NCI-H460 (cell line): ENCODE measurements at places on chromosomes 6 and 20. TPM values are rescaled to one million over a fixed set of nuclear protein-coding genes. Genes with fewer than 3 reads are reported as not detected.

DNA sequence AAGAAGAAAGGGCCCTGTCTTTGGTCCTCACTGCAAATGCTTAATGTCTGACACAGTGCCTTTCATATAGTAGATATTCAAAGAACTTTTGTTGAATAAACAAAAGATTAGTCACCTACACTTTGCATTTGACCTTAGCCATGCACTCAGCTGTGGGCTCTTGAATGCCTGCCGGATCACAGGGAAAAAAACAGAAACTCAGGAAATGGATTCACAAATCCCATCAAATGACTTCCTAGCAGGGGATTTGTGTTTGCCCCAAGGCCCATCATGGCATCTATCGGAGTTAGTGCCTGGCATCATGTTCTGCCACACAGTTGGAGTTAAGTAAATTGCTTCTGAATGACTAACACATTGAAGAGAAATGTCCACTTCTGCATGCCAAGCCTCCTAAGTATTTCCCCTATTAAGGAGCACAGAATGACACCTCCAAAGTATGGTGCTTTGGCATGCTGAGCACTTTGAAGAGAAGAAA lies 72.3 kb upstream of the DST start:
- no peak for DNase-seq

- DNase-seq, result no peak
Measured at GRCh38 chr6:25002326-25003091, 66.7 kb upstream of the RIPOR2 start.

DNA sequence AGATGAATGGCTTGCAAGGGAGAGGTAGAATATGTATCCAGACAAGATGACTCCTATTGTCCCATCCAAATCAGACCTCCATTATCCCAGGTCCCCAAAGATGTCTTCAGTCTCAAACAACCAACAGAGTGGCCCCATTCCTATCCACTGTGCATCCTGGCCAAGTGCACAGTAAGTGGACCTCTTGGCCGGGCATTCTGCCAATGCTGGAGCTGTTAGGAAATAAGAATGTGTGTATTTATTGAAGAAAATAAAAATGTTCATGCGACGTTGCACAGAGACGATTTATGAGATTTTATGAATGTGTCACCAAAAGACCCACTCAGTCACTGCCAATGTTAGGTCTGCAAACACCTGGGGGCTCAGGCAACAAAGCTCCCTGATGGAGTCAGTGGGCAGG lies 196.0 kb downstream of the MAFB start:
- DNase-seq, result no peak

DNA sequence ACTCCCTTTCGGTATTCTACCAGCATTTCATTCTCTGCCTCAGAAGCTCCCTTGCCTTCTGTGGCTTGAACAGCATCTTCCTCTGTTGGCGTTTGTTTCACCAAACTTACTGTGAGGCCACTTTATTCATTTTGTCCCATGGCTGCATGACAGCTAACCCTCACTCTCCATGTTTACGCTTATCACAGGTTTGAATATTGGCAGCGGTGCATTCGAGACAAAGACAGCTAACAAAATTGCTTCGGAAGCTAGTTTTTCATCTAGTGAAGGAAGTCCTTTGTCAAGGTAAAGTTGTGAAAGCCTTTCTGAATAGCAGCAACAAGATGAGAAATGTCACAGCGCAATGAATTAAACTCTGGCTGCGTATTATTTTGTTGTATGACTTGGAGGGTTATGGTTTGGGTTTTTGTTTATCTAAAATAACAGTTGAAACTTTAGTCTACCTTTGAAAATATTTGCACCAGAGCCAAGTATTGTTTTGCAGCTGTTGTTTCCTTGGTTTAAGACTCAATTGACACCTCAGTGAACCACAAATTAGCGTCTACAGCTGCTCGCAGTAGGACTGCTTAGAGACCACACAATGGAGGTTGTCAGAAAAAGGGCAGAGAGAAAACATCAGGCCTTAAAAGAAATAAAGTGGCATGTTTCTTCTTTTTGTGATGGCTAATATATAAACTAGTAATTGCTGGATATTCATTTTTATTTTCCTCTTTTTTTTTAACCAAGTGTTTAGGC lies 70.4 kb upstream of the XRN2 start:
- DNase-seq, result no peak

DNA sequence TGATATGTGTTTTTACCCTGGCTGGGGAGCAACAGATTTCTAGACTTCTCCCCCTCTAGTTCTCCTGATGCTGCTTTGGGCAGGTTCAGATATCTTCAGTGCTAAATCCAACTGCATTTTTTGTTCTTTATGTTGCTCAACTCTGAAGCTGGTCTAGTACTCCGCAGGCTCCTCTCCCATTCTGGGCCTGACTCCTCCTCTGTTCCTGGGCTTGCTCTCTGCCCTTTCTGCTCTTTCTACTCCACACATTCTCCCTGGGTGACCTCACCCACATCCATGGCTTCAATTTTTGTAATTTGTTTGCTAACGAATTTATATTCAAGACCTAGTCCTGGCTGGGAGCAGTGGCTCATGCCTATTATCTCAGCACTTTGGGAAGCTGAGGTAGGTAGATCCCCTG lies 6.4 kb downstream of the FYN start:
- DNase-seq, result no peak

GRCh38 chr6:80988286-80988685 lies 764.2 kb downstream of the TENT5A start:
- no peak for DNase-seq

- no peak for DNase-seq
Measured at GRCh38 chr6:42471142-42471541, 19.4 kb upstream of the TRERF1 start.

DNA sequence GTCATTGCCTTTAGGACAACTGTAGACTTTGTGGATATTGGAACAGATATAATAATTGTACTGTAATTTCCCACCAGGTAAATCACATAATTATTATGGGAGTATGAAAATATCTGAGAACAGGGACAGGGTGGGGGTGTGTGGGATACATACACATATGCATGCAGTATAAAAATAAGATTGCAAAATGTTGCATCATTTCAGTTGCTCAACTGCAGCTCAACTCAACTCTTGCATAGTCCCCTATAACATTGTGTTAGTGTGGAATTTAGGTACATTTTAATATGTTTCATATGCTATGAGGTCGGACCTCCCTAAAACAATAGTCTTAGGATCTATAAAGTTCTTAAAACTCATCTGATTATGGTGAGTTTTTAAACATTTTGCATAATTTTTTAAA lies 275.0 kb upstream of the FLRT3 start:
- DNase-seq, result peak; percentile 49

DNA sequence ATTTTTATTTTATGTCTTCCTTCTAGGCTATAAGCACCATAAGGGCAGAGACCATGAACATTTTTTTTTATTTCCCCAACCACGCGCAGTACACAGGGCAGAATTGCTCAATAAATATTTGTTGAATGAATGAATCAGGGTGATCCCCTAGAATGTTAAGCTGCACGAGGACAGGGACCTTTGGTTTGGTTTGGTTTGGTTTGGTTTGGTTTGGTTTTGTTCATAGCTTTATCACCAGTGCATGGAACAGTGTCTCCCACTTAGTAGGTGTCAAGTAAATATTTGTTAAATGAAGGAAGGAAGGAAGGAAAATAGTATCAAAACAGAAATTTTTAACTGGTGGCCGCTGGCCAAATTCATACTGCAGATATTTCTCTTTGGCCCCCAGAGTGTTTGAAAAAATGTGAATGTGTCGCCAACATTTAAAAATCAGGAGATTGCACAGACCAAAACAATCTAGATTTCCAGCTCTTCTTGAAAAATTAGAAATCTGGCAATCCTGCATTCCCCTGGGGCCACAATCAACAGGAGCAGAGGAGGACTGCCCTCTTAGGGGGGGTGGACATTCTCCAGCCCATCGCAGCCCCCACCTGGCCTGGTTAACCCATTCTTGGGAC lies 205.3 kb downstream of the EYA2 start:
- no peak for DNase-seq

- no peak for DNase-seq
Measured at GRCh38 chr6:127630800-127631199, 53.8 kb downstream of the C6orf58 start.

- DNase-seq, result no peak
Measured at GRCh38 chr20:39190666-39191570, 228.8 kb downstream of the DHX35 start.

- no peak for DNase-seq
Measured at GRCh38 chr6:7228662-7229375, 84.2 kb downstream of the SSR1 start.

DNA sequence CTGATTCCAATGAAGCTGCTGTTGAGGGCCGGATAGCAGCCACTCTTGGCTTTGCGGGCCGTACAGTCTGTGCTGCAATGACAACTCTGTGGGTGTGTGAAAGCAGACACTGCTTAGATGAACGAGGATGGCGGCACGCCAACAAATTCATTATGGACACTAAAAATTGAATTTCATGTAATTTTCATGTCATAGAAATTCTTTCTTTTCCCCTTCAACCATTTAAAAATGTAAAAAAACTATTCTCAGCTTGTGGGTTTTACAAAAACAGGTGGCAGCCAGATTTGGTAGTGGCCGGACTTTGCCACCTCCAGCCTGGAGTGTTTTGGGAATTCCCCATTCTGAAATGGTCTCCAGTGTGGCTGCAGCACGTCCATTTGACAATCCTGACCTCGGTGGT lies 26.0 kb downstream of the MAS1 start:
- no peak for DNase-seq

DNA sequence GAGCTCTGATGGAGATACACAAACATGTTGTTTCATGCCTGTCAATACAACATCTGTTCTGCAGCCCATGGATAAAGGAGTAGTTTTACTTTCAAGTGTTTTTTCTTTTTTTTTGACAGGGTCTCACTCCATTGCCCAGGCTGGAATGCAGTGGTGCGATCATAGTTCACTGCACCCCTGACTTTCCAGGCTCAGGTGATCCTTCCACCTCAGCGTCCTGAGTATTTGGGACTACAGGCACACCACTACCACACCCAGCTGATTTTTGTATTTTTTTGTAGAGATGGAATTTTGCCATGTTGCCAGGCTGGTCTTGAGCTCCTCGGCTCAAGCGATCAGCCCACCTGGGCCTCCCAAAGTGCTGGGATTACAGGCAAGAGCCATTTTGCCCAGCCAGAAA lies 97.0 kb downstream of the SMAP1 start:
- no peak for DNase-seq

GRCh38 chr20:17797161-17797560 lies 97.4 kb downstream of the BANF2 start:
- DNase-seq, result no peak

Gene HS3ST5
- not detected in 2 replicates for total RNA-seq

Gene TRERF1
- 2.1 and 2.8 TPM in 2 replicates for total RNA-seq

Gene COL19A1
- total RNA-seq, result 0.12 TPM in 1 of 2 replicates, not detected in the other

Gene ZNF311
- 0.20 and 0.32 TPM in 2 replicates for total RNA-seq

Gene FAM217A
- not detected in 2 replicates for total RNA-seq

Gene SLC35D3
- total RNA-seq, result not detected in 2 replicates
